ENCODE measurements at places on chromosomes 7 and 10. TPM values are rescaled to one million over a fixed set of nuclear protein-coding genes. Genes with fewer than 3 reads are reported as not detected.
A peak's percentile ranks its signal among the peaks of the same experiment; 100 is the strongest.

DNA sequence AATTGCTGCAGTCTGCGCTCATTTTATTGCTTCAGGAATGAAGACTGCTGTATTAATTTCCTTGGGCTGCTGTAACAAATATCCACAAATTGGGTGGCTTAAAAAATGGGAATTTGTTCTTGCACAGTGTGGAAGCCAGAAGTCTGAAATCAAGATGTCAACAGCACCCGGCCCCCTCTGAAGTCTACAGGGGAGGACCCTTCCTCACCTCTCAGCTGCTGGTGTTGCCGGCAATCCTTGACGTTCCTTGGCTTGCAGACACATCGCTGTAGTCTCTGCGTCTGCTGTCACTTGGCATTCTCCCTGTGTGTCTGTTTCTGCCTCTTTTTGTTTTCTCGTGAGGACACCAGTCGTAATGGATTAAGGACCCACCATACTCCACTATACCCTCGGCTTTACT is 166.2 kb downstream of the PTPN20 start:
- no peak for DNase-seq

DNA sequence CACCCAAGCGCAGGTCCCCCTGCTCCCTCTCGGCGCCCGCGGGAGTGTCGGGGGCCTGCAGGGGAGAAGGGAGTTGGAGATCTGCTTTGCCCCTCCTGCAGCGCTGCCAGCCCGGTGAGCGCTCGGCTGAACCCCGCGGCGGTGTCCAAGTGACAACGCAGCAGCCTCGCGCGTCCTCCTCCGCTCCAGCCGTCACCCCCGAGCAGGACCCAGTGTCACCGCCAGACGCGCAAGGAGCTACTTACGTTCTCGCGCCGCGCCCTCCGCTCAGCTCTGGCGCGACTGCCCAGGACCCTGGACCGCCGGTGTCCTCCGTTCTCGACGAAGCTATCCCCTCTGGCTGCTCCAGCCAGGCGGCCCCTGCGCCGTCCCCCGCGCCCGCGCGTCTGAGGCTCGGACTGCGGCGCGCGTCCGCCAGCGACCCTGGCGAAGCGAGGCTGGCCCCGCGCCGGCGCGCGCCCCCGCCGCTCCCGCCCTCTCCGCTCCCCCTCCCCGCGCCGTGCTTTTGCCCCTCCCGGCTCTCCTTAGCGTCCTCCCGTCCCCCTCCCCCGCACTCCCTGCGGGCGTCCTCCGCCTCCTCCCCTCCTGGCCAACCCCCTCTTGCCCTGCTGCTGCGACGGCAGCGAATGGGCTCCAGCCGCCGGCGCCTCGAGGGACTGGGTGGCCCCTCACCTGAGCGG is at the start of gene NRCAM:
Gene NRCAM (minus strand): TSS at position 439 of the 680 bp plus-strand sequence. CDS start 216,372 bp downstream, outside the sequence.
- no peak for DNase-seq

- no peak for DNase-seq
Measured at GRCh38 chr10:995559-995926, 7.3 kb downstream of the GTPBP4 start.

GRCh38 chr10:16698461-16698860 is 118.8 kb downstream of the RSU1 start:
- DNase-seq, result no peak

- DNase-seq, result no peak
Measured at GRCh38 chr10:87589645-87590051, 70.0 kb upstream of the PAPSS2 start.

- no peak for DNase-seq
Measured at GRCh38 chr10:18497806-18498369, 153.5 kb downstream of the NSUN6 start.

- DNase-seq, result no peak
Measured at GRCh38 chr7:41870461-41871138, 167.7 kb upstream of the INHBA start.

DNA sequence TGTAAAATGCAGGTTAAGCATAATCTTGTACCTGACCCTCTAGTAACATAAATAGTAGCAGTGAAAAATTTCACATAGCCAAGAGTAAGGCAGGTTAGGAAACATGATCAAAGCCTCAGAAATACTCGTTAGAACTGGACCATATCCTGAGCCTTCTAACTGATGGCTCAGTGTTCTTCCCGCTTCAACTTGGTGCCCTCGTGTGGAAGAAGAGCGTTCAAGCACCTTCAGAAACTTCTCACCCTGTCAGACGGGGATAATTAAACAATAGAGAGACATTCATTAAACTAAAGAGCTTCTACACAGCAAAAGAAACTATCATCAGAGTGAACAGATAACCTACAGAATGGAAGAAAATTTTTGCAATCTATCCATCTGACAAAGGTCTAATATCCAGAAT is 124.5 kb downstream of the MYOF start:
- peak; percentile 46 for DNase-seq

DNA sequence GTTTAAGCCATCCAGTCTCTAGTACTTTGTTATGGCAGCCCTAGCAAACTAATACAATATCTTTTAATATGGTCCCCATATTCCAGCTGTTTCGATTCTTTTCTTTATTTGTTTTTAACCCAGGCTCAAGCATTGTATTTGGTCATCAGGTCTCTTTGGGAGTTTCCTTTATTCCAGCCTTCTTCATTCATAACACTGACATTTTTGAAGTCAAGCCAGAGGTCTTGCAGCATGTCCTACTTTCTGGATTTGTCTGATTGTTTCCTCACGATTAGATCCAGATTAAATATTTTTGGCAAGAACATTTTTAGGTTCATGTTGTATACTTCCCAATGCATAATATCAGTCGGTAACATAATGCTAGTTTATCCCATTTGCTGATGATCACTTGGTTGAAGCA is 11.8 kb downstream of the SLC25A13 start:
- no peak for DNase-seq

DNA sequence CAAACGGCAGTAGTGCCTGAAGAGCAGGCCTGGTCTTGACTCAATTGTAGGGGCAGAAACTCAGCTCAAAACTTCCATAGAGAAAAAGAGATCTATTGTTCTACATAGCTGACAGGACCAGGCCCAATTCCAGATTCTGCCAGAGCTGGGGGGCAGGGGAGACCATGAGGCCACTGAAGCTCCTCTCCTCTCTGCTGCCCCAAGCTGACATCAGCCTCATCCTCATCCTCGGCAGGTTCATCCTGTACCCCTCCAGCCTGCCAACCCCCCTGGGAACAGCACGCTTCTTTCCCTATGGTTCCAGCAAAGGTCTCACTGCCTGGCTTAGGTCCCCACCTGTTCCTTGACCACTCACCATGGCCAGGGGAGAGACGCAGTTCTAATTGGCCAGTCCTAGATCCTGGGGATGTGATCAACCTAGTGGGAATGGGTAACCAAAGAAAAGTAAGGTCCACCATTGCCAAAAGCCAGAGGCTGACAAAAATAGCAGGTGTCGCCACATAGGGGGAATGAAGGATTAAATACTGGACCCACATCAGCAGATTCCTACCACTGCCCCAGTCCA is 42.9 kb downstream of the CCDC3 start:
- DNase-seq, result no peak

DNA sequence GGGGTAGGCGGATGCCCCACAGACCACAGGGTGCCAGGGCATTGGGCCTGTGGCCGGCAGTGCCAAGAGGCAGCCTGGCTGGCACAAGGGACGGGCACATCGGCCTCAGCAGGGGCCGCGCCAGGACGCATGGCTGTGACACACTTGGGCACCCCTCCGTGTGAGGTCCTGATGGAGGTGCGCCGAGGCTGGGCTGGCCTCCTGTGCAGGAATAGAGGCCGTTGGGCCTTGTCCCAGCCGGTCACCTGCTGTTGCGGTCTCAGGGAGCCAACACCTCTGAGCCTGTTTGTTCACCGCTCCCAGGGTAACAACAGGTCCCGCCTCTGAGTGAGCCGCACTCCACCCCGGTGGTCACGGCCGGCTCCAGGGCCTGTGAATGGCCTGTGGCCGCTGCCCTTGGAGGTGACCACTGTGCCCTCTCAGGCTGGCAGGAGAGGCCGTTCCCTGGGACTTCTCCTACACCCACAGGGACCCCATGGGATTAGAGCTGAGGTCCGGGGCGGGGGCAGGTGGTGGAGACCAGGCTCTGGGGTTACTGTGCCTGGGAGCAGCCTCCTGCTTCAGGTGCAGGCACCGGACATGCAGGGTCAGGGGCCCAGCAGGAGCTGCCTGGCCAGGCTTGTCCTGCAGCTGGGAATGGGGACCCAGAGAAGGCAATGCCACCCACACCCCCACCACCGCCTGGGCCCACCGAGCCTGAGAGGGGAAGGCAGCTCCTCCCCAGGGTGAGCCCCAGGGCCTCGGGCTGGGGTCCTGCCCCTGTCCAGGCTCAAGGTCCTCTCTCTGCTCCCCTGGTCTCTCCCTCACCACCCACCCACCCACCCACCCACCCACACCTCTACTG is 12.0 kb downstream of the PWWP2B start:
- no peak for DNase-seq

DNA sequence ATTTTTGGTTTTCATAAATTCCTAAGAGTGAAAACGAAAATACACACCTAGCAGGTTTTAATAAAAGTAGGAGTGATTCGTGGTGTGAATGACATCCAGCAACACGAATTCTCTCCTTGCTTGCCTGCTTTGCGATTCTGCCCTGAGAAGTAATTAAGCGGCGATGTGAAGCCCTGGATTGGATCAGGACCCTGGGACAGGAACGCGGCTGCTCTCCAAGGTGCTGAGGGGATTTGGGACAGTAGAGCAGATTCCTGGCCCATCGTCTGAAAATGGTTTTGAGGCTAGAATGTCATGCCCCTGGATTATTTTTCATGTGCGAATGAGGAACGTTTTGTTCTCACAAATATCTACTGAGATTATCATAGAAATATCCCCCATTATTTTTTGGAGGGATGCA is 7.8 kb downstream of the NPS start:
- DNase-seq, result no peak

GRCh38 chr10:59907918-59908807 is 1.8 kb upstream of the CCDC6 start:
- DNase-seq, result no peak

DNA sequence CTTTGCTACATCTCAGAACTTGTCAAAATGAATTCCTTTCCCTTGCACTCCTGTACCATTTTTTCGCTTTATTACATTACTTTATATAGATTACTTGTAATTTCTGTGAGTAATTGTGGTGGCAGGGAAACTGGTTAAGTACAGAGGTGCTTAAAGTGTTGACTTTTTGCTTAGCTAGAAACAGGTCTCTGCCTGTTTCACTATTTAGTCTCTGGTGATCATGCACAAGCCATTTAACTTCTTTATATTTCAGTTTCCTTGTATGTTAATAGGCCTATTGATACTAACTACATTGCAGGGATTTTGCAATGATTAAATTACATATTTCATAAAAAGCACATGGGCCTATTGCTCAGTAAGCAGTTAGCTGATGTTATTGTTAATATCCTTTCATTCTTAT is 233.8 kb downstream of the PRKG1 start:
- no peak for DNase-seq

DNA sequence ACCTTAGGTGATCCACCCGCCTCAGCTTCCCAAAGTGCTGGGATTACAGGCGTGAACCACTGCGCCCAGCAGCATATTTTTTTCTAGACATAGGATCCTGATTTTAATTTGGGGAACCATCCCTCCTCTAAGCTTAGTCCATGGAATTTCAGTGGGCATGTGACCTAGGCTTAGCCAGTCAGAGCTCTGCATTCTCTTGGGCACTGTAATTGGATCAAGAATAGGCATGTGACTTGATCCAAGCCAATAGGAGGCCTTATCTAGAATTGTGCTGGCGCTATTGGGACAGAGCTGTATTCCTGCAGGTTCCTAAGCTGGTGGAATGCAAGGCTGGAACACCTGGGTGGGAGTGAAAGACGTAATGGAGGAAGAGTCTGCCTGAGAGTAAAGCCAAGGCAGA is 36.7 kb upstream of the CRTAC1 start:
- DNase-seq, result no peak

GRCh38 chr7:129572205-129572604 is 39.3 kb upstream of the NRF1 start:
- no peak for DNase-seq

DNA sequence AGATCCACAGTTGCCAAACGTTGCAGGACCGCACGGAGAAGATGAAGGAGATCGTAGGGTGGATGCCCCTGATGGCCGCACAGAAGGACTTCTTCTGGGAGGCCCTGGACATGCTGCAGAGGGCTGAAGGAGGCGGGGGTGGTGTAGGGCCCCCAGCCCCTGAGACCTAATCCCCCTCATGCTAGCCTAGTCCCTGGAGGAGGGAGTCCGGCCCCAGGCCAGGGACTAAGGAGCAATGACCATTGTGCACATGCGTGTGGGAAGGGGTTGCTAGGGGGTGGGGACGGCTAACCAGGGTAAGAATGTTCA is 1.5 kb upstream of the PCOLCE start:
- DNase-seq, result no peak

DNA sequence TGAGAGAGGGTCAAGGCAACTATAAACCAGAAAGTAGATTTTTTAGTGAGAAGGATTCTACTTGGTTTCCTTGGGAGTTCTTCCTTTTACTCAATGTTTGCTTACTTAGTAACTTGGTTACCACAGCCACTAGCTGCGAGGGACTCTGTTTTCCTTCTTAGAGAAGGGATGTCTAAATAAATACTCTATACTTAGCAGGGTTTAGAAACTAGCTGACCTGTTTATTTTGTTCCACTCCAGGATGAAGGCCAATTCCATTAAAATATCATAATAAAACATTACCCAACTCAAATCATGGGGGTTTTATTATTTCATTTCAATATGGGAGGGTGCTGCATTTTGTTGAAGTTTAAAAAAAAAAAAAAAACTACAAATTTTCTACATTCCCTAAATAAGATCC is 87.3 kb downstream of the PPP1R3A start:
- DNase-seq, result no peak

- no peak for DNase-seq
Measured at GRCh38 chr10:113316506-113316905, 236.3 kb upstream of the HABP2 start.

DNA sequence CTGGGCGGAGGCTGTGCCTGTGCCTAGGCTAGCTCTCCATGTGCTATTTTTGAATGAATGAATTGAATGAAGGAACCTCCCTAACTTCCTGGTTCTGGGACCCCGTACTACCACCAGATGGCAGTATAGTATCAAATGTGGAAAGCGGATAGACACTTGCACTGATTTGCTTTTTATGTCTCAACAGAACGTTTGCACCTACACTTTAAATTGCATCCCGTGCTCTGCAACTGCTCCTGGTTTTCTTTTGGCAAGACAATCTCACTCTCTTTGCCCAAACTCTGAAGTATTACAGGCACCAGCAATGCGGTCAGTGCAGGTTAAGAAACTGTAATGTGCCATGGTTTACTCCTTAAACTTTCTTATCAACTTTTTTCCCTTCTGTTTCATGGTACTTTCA is 6.5 kb downstream of the FZD8 start:
- peak; percentile 82 for DNase-seq

- DNase-seq, result no peak
Measured at GRCh38 chr7:44280636-44280992, 44.8 kb downstream of the CAMK2B start.

GRCh38 chr7:84138411-84138810 is 56.2 kb downstream of the SEMA3A start:
- no peak for DNase-seq

GRCh38 chr7:72109566-72109965 is 302.6 kb downstream of the CALN1 start:
- no peak for DNase-seq

The UNCX gene
- not detected for total RNA-seq

The UCN3 gene
- not detected for total RNA-seq

The ZNF786 gene
- 13.2 TPM for total RNA-seq

The ALDH18A1 gene
- total RNA-seq, result 78.1 TPM

The ZNF33B gene
- 20.7 TPM for total RNA-seq

The SDK1 gene
- 0.81 TPM for total RNA-seq

The LIPN gene
- total RNA-seq, result not detected

The ATOH7 gene
- 0.27 TPM for total RNA-seq

The AKR1C3 gene
- 121 TPM for total RNA-seq

The FASTK gene
- total RNA-seq, result 64.4 TPM

The AMPH gene
- total RNA-seq, result not detected

The SAMD9L gene
- total RNA-seq, result 12.7 TPM

The PRSS37 gene
- total RNA-seq, result not detected

The WEE2 gene
- not detected for total RNA-seq

Data from hematopoietic multipotent progenitor cell (in vitro differentiated cells).